ENCODE measurements at places on chromosomes 4 and X.
A peak's percentile ranks its signal among the peaks of the same experiment; 100 is the strongest.

- peak; percentile 53 for DNase-seq
These were observed 113.5 kb downstream of the VSIG4 start for GRCh38 chrX:65926095-65927019.

- no peak for DNase-seq
These were observed 420.4 kb upstream of the CTSO start for GRCh38 chr4:156374069-156374468.

DNA sequence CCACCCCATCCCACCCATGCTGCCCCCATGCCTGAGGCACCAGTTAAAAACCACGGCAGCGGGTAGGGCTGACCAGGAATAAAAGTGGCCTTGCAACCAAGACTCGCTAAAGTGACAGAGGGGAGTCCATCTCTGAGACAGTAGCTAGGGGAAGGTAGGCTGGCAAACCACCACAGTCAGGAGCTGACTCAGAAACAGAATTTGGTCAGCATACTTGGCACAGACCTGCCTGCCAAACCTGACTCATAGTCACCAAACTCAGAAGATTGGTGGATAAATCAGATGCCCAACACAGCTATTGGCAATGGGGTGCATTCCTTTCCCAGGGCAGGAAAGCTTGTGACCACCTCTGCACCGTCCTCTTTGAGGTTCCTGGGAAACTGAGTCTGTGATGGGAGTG, 193.8 kb downstream of the BCOR start:
- no peak for DNase-seq

GRCh38 chrX:108159028-108159670, 67.6 kb downstream of the ATG4A start:
- no peak for DNase-seq

GRCh38 chr4:119233750-119234149, 21.2 kb downstream of the USP53 start:
- DNase-seq = no peak

- peak; percentile 57 for DNase-seq
These were observed 120.5 kb downstream of the CAMK2D start for GRCh38 chr4:113641025-113641431.

- DNase-seq = no peak
These were observed 54.3 kb downstream of the NRK start for GRCh38 chrX:105876658-105877057.

- DNase-seq = no peak
These were observed 50.4 kb upstream of the CCDC160 start for GRCh38 chrX:134186362-134187121.

GRCh38 chrX:103586314-103586646, 965 bp downstream of the TCEAL4 start:
- no peak for DNase-seq

GRCh38 chr4:159719531-159719930, 616.7 kb downstream of the RAPGEF2 start:
- DNase-seq = no peak

GRCh38 chr4:168993714-168994510, 16.1 kb downstream of the CBR4 start:
- no peak for DNase-seq

DNA sequence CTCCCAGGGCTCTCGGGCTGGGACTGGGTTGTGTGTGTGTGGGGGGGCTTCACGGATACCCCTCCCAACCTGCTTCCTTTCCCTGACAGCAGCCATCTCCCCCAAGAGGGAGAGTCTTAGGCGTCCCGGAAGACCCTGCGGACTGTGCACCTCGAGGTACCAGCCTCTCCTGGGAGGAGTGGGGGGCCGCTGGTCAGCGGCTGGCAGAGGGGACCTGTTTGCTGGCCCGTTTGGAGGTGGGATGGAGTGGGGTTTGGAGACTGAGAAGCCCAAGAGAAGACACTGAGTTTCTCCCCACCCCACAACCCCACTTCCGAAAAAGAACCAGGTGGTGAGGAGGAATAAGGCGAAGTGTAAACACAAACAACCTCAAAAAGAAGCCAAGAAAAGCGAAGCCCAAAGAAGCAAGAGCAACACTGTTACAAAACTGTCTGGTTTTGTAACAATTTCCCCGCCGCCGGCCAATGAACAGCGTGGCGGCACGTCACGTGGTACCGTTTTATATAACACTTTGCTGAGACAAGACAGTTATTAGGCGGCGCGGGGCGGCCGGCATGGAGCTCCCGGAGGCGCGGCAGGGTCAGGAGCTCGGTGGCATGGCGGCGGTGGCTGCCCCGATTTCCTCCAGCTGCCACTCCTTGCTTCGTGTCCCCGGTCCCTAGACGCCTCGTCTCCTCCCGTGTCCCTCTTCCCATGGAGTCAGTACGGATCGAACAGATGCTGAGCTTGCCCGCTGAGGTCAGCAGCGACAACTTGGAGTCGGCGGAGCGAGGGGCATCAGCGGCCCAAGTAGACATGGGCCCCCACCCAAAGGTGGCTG, at the start of gene LONRF3:
LONRF3 (plus strand) TSS at position 531 of the 820 bp plus-strand sequence; CDS start at position 694, 163 bp downstream.
- no peak for DNase-seq

DNA sequence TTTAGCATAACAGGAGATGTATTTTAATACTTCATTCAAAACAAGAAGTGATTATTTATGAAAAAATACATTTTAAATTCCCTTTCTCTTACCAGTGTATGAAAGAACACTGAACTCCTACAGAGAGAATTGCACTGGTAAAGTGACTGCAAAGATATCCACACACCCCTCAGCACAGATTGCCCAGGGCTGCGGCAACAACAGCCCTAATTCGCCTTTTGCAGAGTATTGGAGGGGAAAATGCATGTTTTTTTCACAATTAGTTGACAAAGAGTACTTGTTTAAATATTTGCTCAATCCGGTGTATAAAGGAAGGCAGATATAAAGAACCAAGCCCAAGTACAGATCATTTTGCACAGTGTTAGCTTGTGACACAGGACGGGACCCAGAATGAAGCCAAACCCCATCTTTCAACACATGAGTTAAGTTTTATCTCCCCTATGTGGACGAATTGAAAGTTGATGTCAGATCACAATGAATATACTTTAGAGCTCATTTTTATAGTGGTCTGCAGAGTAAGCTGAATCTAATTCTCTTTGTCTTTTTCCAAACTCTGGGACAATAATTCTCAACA, 551.4 kb upstream of the IGFBP7 start:
- DNase-seq = no peak

- DNase-seq = no peak
These were observed 256.9 kb upstream of the DKK2 start for GRCh38 chr4:107292979-107293378.

DNA sequence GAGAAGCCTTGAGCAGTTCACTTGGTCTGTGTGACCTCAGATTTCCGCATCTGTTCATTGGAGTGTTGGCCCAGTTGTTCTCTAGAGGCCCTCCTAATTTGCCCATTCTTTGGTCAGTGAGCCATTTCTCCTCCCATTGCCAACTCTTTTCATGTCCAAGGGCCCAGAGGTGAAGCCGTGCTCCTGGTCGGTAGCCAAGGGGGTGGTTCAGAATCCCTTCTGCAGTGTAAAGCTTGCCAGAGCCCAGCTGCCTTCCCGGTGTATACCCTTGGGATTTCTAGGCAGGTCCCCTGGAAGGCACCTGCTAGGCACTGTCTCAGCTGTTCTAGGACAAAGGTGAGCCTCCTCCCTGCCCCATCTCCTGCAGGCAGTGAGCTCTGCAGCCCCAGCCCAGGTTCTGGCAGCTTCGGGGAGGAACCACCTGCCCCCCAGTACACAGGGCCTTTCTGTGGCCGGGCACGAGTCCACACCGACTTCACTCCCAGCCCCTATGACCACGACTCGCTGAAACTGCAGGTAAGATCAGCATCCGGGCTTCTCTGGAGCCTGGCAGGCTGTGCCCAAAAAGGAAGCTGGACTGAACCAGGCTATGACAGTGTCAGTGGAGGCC, 12.3 kb downstream of the SASH3 start:
- no peak for DNase-seq

GRCh38 chr4:4492161-4492847, 49.5 kb downstream of the STX18 start:
- DNase-seq = peak; percentile 33

- no peak for DNase-seq
These were observed 77.5 kb downstream of the PHOX2B start for GRCh38 chr4:41670982-41671381.

DNA sequence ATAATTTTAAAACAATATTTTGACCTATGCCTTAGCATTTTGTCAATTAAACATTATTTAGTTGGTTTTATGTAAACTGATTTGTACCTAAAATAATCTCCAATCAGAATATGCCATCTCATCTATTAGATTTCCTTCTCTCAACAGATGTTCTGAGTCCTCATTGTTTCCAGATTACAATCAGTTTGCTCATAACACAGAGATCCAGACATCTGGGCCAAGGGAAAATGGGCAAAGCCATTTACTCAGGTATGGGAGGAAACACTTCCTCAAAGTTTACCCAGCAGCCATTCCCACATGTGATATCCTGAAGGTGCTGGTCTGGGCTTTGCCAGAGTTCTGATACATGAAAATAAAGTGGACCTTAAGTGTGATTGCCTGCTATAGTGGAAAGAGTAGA, 217.9 kb upstream of the GPC4 start:
- DNase-seq = no peak

DNA sequence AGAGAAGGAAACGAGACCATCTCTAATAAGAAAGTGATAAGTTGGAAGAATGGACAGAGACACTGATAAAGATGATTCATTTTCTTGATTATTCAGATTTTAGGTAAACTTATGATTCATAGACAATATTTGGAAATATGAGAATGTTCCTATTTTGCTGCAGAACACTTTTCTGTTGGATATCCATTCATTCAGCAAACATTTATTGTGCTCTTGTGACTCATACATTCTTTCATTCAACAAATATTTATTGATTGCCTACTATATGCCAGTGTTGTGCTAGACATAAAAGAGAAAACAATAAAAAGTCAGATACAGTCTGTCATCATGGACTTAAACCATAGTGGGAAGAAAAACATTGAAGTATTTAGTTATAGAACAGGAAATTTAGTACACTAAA, 1232.0 kb downstream of the STIM2 start:
- DNase-seq = no peak

- DNase-seq = no peak
These were observed 108.4 kb upstream of the LRPAP1 start for GRCh38 chr4:3640587-3640962.

DNA sequence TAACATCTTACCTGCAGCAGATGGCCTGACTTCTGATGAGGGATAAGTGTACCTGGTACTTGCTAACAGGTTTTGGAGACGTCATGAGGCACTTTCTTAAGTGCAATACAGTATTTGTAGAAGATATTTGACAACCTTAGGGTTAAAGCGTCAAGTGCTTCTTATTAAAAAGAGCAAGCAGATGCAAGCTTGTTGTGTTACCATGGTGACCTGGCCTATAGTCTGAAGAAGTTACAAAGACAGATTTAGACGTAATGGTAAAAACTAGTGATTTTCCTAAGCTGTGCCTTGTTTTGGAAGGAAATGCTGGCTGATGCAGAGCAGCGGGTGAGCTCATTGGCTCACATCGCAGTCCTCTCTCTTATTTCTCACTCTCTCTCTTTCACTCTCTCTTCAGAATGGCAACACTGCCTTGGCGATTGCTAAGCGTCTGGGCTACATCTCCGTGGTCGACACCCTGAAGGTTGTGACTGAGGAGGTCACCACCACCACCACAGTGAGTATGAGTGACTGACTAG, 243.6 kb downstream of the ANK2 start:
- no peak for DNase-seq

GRCh38 chr4:38519666-38520065, 144.3 kb upstream of the KLF3 start:
- DNase-seq = no peak

DNA sequence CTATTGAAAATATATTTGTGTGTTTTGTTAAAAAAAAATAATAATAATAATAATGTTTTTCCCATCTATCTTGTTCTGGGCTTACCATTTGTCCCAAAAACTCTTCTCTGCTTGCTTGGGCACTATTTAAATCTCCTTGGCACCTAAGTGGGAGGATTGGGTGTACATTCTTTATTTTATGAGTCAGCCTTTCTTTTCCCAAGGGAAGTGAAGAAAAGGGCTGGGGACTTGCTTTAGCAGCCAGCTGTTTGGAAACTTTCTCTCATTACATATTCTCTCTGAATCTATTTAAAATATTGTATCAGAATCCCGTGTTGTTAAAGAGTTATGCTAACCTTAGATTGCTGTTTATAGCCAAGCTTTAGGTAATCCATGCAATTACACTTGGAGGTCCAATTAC, 2332.4 kb downstream of the ARAP2 start:
- DNase-seq = no peak

- DNase-seq = no peak
These were observed 15.3 kb upstream of the XPNPEP2 start for GRCh38 chrX:129723511-129723910.

DNA sequence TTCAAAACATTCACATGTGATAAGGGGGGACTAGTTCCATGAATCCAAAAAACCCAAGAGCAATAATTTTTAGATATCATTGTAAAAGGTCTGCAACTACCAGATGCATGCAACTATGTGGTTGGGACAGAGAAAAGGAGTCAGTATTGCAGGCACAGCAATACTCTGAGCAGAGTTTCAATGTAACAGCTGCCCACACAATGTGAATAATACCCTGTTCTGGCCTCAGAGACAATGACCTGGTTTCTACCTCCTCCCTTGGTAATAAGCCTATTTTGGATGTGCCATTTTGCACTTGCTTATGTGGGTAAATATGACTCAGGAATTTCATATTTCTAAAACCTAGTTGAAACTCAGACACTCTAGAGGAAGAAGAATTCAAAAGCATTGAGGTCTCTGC, 194.8 kb upstream of the RASGEF1B start:
- no peak for DNase-seq

DNA sequence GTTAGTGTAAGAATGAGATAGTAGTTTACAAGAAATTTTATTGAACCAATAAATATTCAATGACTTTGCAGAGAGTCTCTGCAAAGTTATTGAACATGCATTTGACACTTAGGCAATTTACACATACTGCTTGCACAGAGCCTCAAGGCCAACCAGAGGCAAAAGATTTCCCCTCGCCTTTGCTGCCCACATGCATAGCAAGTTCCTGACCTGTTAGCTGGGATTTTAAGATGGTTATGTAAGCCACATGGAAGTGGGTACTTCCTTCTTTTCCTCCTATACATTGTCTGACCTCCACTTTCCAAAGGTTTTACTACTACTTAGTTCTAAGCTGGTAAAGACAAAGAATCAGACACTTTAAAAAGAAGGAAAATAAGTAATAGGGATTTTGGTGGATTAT, 430.1 kb upstream of the FRG1 start:
- no peak for DNase-seq

- no peak for DNase-seq
These were observed 24.2 kb downstream of the KLHL15 start for GRCh38 chrX:24002792-24003191.

- no peak for DNase-seq
These were observed 123.2 kb upstream of the LNX1 start for GRCh38 chr4:53714236-53715140.

- DNase-seq = peak; percentile 77
These were observed 36.5 kb upstream of the PPM1K start for GRCh38 chr4:88320780-88321373.

GRCh38 chrX:105173071-105173470, 47.4 kb downstream of the TEX13A start:
- DNase-seq = no peak

DNA sequence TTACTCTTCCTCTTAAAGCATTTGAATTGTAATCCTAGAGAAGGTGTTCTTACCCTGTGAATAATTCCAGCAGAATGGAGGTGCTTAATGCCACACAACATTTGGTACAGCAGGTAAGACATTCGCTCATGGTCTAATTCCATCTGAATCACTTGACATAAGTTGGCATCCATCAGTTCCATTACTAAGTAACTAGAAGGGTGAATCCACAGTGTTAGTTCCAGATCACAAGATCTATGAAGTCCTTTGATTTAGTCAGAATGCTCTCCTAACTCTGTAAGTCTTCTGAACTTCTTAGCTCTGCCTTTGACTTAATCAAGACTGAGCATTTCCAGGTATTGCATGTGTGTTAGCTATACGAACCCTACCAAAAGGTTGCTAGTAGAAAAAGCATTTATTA, 258.0 kb downstream of the MAPK10 start:
- no peak for DNase-seq
